Activated CD4-positive, alpha-beta T cell treated with anti-CD3 and anti-CD28 coated beads, Interleukin-2, amount 10 ng/mL, durations not matched to agents 7 days and 5 days (primary cell): ENCODE measurements at places on chromosomes 2 and 18. TPM values are rescaled to one million over a fixed set of nuclear protein-coding genes. Genes with fewer than 3 reads are reported as not detected.

RAB31 gene
- 0.92 TPM for total RNA-seq

ERFE gene
- total RNA-seq = not detected

ITPRIPL1 gene
- total RNA-seq = 33.3 TPM

TEX44 gene
- not detected for total RNA-seq

SPEG gene
- 2.6 TPM for total RNA-seq

FKBP7 gene
- 1.4 TPM for total RNA-seq

PKDCC gene
- total RNA-seq = not detected

FZD7 gene
- total RNA-seq = 0.10 TPM

LINC00305 gene
- total RNA-seq = not detected

OR6B2 gene
- total RNA-seq = not detected

L3MBTL4 gene
- 0.33 TPM for total RNA-seq

CCDC141 gene
- total RNA-seq = 14.6 TPM

NT5DC4 gene
- not detected for total RNA-seq

PIKFYVE gene
- total RNA-seq = 34.7 TPM

ZBTB7C gene
- total RNA-seq = 0.10 TPM

CPO gene
- not detected for total RNA-seq

ANKAR gene
- 4.8 TPM for total RNA-seq
